ENCODE measurements at places on chromosomes 13 and 19. TPM values are rescaled to one million over a fixed set of nuclear protein-coding genes. Genes with fewer than 3 reads are reported as not detected.

Gene TRIM13
- 24.6 TPM for total RNA-seq

Gene KDM4B
- total RNA-seq = 35.9 TPM

Gene ZNF667
- total RNA-seq = not detected

Gene ZNF547
- total RNA-seq = 1.4 TPM

Gene CERS1
- total RNA-seq = 0.96 TPM

Gene KLK12
- total RNA-seq = not detected

Gene ZNF865
- total RNA-seq = 16.2 TPM

Gene PSG2
- not detected for total RNA-seq

Gene FCER2
- total RNA-seq = 0.20 TPM

Gene SCN1B
- 6.6 TPM for total RNA-seq

Gene EBI3
- 1.2 TPM for total RNA-seq

Gene TEKTIP1
- total RNA-seq = 1.2 TPM

Gene ZNF470
- total RNA-seq = not detected

Gene SHC2
- 2.5 TPM for total RNA-seq

Gene RNF225
- total RNA-seq = 1.2 TPM

Gene CYP2F1
- not detected for total RNA-seq

Gene ATP12A
- 0.30 TPM for total RNA-seq

Gene THSD8
- total RNA-seq = 33.3 TPM

Gene ZNF575
- total RNA-seq = 1.9 TPM

Gene PVR
- total RNA-seq = 62.0 TPM

Gene TMEM190
- not detected for total RNA-seq

Gene PPP5C
- 102 TPM for total RNA-seq

Gene IL17D
- 0.25 TPM for total RNA-seq

Gene ZNF90
- not detected for total RNA-seq

Gene LYL1
- total RNA-seq = 2.6 TPM

Gene OR7C1
- total RNA-seq = not detected

Gene GZMM
- 0.59 TPM for total RNA-seq

Gene FUT1
- total RNA-seq = 14.1 TPM

Gene CEACAM16
- not detected for total RNA-seq

Gene SIGLEC12
- not detected for total RNA-seq

Gene IGFL2
- total RNA-seq = not detected

Gene LSR
- total RNA-seq = 211 TPM
